Lower lobe of right lung (tissue), 2 donors: ENCODE measurements at places on chromosomes 11 and 22. TPM values are rescaled to one million over a fixed set of nuclear protein-coding genes. Genes with fewer than 3 reads are reported as not detected.
A peak's percentile ranks its signal among the peaks of the same experiment; 100 is the strongest.

- H3K27me3 ChIP-seq = no peaks in the 10 kb centered on the region
- H3K27ac ChIP-seq = peak overlapping the region; percentile 94
- H3K4me1 ChIP-seq = peaks cover 45% of the 10 kb centered on the region
- DNase-seq = peak; percentile 77
These were observed 73.3 kb upstream of the ZBED5 start for GRCh38 chr11:10930972-10931760.

The MAPK8IP2 gene
- total RNA-seq = 1.7 TPM

GRCh38 chr11:62068730-62069129 is 55.1 kb upstream of the INCENP start:
- H3K4me3 ChIP-seq = no peak overlapping the region
- no peaks in the 10 kb centered on the region for H3K27me3 ChIP-seq
- H3K27ac ChIP-seq = no peak overlapping the region
- H3K36me3 ChIP-seq = no peaks in the 10 kb centered on the region
- no peak for DNase-seq

DNA sequence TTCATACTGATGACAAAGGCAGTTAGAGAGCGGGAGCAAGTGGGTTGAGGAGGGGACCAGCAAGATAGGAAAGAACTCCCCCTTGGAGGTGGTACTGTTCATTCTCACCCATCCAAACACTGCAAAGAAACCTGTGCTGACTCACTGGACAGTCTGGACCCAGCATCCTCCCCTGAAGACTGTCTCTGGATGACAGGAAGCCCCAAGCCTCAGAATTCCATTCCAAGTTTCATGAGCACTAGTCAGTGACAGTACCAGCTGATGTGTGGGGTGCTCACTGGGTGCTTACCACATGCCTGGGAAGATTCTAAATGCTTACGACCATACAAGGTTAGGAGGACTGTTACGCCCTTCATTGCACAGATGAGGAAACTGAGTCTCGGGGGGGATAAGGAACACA is 160.9 kb downstream of the IGLL1 start:
- no peak overlapping the region for H3K4me3 ChIP-seq
- H3K27ac ChIP-seq = no peak overlapping the region
- no peak for DNase-seq
- no peaks in the 10 kb centered on the region for H3K27me3 ChIP-seq
- no peaks in the 10 kb centered on the region for H3K4me1 ChIP-seq

- no peaks in the 10 kb centered on the region for H3K36me3 ChIP-seq
- H3K27ac ChIP-seq = no peak overlapping the region
- H3K4me1 ChIP-seq = no peaks in the 10 kb centered on the region
- peaks cover 31% of the 10 kb centered on the region for H3K27me3 ChIP-seq
These were observed 6.9 kb upstream of the PHOX2A start for GRCh38 chr11:72250661-72251464.

DNA sequence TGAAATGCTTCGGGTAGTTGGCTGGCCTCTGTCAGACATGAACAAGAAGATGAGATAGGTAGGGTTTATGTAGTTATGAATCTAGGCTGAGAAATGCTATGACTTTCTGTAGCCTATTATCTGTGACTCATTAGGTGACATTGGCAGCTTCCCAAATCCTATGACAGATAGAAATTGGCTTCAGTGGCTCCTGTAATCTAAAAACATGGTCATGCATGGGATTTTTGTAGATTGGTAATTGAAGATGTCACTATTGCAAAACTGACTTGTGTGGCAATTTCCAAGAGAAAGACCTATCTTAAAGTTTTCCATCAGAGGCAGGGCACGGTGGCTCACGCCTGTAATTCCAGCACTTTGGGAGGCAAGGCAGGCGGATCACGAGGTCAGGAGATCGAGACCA is 29.4 kb upstream of the GRIK4 start:
- H3K27me3 ChIP-seq = no peaks in the 10 kb centered on the region
- DNase-seq = no peak
